ENCODE measurements at places on chromosomes 2 and 18.

DNA sequence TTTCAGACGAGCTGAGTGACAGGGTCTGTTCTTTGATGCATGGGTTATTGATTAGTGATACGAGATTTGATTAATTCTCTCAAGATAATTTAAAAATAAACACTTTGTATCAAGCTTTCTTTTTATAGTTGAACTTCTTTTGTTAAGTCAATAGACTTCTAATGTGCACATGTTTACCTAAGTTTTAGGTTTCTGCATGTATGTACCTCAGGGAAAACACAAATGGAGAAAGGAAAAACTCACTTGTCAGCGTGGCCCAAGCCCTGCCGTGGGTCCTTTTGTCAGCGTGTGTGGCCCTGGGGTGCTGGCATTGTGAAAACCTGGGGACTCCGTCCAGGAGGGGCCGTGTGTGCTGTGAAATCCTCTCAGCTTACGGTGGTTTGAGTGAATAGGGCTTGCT is 153.7 kb downstream of the SNTG2 start:
- DNase-seq, result no peak

DNA sequence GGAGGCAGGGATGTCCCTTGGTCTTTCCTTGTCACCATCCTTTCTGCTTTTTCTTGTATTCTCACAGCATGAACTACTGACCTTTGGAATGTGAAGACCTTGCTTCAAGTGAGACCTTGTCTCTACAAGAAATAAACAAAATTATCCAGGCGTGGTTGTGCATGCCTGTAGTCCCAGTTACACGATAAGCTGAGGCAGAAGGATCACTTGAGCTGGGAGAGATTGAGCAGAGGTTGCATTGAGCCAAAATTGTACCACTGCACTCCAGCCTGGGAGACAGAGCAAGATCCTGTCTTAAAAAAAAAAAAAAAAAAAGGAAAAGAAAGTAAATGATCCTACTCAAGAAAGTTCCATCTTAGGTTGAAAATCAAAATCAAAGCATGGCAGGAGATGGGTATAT is 173.7 kb downstream of the IRS1 start:
- DNase-seq, result no peak

DNA sequence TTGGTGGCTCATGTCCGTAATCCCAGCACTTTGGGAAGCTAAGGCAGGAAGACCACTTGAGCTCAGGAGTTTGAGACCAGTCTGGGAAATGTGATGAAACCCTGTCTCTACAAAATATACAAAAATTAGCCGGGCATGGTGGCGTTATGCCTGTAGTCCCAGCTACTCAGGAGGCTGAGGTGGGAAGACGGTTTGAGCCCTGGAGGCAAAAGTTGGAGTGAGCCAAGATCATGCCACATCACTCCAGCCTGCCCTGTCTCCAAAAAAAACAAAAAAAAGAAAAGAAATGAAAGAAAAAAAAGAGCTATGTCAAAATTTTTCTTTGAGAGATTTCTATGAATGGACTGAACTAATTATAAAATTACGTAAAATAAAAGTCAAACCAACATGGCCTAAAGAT is 34.7 kb downstream of the ROCK2 start:
- no peak for DNase-seq

GRCh38 chr2:240024766-240025165 is 376 bp downstream of the NDUFA10 start:
- DNase-seq, result peak; percentile 26

DNA sequence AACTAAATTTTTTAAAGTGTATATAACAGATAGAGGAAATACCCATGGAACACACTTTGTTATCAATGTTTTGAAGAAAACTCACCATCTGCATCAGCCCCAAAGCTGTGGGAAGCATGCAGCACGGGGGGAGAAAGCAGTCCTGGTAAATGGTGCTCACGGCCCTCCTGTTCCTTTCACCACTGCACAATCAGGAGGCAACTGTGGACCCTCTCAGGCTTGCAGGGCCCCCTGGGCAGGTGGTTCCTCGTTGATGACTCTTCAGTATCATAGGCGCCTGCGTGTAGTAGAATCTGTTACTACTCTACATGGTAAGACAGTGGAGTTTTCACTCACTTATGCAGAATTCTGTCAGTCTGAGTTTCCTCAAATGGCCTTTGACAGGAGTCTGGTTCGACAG is 4.9 kb upstream of the CNDP1 start:
- DNase-seq, result no peak

DNA sequence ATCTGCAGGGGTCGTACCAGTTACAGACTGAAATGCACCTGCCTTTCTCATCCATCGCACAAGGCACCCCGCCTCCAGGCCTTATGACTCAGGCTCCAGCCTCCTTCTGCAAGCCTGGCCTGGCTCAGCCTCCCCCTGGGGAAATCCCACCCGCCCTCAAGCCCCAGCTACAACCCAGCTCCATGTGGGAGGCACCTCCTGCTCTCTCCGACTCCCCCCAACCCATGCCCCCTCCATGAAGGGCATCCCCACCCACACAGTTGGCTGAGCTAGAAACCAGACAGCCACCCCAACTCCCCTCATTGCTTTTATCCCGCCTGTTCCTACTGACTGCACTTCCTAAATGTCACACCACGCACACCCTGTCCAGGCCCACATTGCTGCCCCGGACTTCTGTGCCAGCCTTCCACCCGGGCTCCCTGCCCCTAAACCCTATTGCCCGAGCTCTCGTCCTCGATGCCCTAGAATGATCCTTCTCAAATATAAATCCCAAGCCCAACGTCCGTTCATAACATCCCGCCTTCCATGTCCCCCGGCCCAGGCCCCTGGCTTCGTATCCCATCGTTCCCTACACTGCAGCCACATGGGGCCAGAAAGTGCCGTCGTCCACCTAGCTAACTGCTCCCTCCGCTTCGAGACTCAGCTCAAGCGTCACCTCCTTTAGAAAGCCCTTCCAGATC is 9.9 kb downstream of the DNMT3A start:
- DNase-seq, result peak; percentile 75

DNA sequence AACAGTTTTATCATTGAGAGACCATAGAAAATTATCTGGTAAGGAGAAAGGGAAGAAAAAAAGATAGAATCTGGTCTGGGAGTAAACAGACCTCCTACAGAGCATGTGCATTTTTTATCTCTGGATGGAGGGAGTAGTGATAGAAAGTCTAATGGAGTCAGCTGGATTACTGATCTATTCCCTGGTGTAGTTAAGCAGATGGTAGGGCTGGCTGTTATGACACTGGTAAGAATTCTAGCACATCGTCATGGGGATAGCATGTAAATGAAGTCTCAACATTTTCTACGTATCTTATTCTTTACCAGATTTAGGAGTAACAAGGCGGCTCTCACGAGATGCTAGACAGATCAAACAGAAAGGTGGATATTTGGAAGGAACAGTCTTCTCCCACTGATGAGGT is 407.4 kb downstream of the NRXN1 start:
- DNase-seq, result no peak

DNA sequence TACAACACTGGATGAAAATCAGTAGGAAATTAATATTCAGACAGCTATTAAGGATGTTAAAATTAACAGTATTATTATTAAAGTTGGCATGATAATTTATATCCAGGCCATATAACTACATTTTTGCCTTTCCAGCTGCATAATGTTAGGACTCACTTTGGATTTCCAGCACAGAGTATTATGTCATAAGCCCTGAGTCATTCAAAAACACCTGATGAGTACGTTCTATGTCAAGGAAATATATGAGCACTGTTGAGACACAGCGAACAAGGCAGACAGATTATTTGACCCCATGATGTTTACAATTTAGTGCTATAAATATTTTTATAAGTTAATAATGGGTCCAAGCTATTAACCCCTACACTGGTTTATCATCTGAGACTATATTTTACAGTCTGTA is 59.8 kb upstream of the RIT2 start:
- DNase-seq, result no peak

GRCh38 chr2:25714740-25715139 is 41.4 kb upstream of the DTNB start:
- DNase-seq, result no peak

DNA sequence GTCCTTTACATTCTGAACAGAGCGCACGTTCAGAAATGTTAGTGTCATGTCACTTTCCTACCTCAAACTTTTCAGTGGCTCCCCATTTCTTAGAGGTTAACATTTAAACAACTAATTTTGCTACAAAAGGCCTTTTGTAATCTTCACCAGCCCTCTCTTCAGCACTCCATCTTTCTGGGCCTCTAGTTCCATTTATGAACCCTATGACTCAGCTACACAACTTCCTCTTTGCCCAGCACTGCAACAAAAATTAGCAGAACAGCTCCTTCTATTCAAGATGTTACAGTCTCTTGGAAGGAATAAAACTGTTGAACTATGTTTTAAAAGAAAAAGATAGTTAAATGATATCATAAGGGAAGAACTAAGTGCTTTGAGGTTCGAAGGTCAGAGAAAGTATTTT is 139.9 kb downstream of the VWC2L start:
- no peak for DNase-seq

- no peak for DNase-seq
Measured at GRCh38 chr2:102172745-102173144, 14.1 kb upstream of the IL1RL2 start.

DNA sequence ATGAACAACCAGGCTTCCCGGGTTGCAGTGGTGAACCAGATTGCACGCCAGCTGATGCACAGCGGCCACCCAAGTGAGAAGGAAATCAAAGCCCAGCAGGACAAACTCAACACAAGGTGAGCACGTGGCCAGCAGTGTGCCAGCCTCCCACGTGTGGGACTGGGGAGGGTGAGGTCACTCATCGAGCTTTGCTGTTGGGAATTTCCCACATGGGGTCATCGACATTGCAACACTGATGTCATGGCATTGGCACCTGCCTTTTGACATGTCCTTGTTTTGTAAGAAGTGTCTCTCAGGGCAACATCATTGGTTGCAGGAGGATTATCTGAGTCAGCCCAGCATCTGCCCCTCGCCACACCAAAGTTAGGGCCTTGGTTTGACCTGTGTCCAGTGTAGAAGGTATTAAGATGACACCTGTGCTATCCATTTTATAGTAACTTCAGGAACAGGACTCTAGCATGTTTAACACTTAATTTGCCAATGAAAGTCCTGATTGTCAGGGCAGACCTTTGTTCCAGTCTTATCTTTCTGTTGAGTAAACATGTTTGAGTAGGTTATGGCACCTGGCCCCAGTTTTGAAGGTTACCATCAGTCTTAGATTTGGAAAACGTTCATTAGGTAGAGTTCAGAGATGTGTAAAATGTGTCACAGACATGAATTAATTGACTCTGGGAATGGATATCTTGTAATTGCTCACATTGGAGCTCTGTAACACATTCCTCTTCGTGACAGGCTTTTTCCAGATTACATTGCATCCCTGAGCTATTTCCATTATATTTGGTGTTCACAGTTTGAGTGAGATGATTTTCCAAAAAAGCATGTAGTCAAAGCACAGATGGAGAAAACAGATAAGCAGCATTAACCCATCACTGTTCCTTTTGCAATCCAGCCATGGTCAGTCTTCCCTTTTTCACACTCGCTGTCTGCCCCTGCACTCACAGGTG is 93.3 kb upstream of the EML6 start:
- DNase-seq, result peak; percentile 28

DNA sequence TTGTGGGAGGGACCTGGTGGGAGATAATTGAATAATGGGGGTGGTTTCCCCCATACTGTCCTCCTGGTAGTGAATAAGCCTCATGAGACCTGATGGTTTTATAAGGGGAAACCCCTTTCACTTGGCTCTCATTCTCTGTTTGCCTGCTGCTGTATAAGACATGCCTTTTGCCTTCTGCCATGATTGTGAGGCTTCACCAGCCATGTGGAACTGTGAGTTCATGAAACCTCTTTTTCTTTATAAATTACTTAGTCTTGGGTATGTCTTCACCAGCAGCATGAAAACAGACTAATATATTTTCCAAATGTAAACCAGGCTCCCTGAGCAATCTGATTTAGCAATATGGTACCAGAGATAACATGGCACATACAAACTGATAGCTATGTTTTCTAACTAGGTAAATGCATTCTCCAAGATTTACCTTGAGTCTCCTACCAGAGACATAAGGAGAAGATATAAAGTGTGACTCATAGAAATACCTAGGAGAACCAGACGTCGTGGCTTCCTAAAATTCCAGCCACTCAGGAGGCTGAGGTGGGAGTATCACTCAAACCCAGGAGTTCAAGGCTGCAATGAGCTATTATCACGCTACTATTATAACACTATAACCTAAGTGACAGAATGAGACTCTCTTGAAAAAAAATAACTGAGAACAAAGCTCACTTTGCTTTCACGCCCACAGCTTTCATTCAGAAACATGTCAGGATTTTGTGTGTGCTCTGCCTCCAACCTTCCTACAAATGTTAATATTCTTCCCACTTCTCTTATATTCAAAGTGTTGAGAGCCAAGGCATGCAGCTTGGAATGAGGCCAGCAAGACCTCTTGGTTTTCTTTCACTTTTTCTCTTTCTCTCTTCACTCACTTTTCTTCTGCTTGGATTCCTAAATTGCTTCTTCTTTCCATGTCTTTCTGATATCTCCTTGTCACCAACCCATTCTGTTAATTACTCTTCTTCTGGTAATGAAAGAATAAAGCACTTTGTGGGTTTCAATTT is 263.9 kb upstream of the UBE2E3 start:
- DNase-seq, result no peak

DNA sequence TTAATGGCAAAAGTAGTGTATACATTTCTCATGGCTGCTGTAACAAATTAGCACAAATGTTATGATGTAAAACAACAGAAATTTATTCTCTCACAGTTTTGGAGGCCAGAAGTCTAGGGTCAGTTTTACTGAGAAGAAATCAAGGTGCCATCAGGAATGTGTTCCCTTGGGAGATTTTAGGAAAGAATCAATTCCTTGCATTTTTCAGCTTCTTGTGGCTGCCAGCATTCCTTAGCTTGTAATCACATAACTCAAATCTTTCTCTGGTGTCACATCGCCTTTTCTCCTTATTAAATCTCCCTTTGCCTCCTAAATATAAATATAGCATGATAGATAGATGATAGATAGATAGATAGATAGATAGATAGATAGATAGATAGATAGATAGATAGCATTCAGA is 307.0 kb upstream of the REG3G start:
- no peak for DNase-seq

DNA sequence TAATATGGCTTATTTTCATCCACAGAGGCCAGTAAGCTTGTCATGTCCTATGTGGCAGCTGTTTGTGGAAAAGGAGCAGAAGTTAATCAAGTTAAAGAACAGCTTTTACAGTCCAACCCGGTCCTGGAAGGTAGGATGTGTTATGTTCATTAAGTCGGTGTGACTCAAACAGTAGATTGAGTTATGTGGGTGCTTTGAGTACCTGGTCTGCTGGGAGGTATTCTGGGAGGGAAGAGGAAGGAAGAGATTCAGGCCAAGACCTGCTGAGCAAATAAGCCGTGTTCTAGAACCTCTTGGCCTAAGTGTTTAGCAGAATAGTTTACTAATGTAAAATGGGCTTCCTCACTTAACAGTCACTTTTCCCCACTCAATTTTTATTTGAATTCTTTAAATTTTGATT is 96.2 kb downstream of the MYO1B start:
- no peak for DNase-seq

- DNase-seq, result no peak
Measured at GRCh38 chr2:195937176-195937575, 131.5 kb downstream of the DNAH7 start.

- DNase-seq, result no peak
Measured at GRCh38 chr18:45891806-45892205, 66.3 kb downstream of the SIGLEC15 start.

GRCh38 chr2:121961761-121962160 is 206.3 kb downstream of the TSN start:
- no peak for DNase-seq

GRCh38 chr2:241540401-241540770 is 18.2 kb upstream of the BOK start:
- no peak for DNase-seq
